ENCODE measurements at places on chromosomes 13 and 19.

DNA sequence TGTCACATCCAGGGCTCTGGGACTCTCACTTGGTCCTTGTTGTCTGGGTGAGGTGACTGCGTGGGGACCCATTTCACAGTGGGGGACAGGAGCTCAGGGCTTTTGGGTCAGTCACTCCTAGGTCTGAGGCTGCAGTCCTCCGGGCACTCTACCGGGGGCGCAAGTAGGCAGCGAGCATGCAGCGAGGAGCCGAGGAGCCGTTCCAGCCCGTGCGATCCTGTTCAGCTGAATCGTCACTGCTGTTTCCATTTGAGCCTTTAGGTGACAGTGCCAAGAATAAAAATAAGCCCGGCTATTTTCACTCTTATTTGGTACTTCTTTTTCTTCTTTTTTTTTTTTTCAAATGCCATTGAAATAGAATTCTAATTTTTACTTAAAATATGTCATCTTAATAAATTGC lies 126.5 kb downstream of the ZNF536 start:
- peak; percentile 38 for DNase-seq

DNA sequence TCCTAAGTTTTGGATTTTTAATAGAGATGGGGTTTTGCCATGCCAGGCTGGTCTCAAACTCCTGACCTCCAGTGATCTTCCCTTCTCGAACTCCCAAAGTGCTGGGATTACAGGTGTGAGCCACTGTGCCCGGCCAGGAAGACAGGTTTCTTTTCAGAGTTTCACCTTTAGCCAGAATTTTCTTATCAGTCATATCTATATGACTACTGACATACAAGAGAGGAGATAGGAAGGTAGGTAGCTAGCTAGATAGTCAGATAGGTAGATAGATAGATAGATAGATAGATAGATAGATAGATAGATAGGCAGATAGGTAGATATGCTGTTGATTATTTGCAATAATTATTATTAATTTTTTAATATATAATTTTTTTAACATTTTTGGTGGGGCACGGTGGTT lies 7.6 kb downstream of the CBLC start:
- no peak for DNase-seq

- DNase-seq, result no peak
Observed at GRCh38 chr19:1833540-1833939, 14.7 kb downstream of the REXO1 start.

GRCh38 chr19:656751-657559 lies 6.1 kb downstream of the RNF126 start:
- DNase-seq, result no peak

DNA sequence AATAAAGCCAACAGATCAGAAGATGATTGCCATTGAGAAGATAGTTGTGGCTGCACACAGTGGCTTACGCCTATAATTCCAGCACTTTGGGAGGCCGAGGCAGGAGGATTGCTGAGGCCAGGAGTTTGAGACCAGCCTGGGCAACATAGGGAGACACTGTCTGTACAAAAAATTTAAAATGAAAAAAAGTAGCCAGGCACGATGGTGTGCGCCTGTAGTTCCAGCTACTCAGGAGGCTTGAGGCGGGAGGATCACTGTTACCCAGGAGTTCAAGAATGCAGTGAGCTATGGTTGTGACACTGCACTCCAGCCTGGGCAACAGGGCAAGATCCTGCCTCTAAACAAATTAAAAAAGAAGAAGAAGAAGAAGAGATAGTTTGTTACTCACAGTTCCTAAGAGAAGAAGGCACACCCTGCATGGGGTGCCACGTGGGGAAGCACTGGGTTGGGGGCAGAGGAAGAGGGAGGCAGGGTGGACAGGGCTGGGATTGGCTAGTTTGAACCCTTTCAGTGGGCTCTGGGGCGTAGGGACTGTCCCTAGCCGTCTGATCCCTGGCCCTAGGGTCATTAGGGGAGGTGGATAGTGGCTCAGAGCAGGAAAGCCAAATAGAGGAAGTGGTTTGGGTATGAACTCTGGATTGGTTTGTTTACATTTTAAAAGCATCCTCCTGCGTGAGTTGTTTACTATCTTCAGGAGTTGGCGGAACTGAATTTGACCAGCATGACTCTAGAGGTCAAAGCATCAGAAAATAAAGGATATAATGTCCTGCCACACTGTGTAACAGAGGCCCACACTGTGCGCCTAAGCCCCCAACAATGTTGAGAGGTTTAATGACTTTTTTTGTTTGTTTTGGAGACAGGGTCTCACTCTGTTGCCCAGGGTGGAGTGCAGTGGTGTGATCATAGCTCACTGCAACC lies 60.5 kb upstream of the MEDAG start:
- DNase-seq, result no peak

Data from mesendoderm (in vitro differentiated cells).